ENCODE measurements at places on chromosomes 13 and 19.

GRCh38 chr13:40059540-40060232 is 404.2 kb downstream of the COG6 start:
- no peak for DNase-seq

GRCh38 chr19:47726467-47726866 is 13.2 kb downstream of the EHD2 start:
- DNase-seq, result no peak

GRCh38 chr13:77002590-77003190 is 10.8 kb downstream of the CLN5 start:
- no peak for DNase-seq

DNA sequence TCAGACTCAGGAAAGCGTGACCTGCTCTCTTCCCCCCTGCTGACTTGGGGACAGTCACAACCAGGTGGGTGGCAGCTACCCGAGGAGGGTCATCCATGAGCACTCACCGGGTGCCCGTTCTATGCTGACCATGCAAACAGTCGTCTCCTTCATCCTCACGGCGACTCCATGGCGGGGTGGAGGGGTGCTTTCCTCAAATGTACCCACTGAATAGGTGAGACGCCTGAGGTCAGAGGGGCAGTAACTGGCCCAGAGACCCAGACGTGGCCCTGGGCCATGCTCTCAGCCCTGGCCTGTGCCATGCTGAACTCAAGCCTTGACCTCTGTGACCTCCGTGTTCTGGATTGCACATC is 59.2 kb upstream of the TPM4 start:
- DNase-seq, result no peak

- no peak for DNase-seq
Measured at GRCh38 chr19:17001603-17002183, 24.9 kb downstream of the CPAMD8 start.

- no peak for DNase-seq
Measured at GRCh38 chr13:76965759-76966421, 17.6 kb downstream of the ACOD1 start.

- no peak for DNase-seq
Measured at GRCh38 chr13:61144301-61144700, 271.3 kb downstream of the PCDH20 start.

DNA sequence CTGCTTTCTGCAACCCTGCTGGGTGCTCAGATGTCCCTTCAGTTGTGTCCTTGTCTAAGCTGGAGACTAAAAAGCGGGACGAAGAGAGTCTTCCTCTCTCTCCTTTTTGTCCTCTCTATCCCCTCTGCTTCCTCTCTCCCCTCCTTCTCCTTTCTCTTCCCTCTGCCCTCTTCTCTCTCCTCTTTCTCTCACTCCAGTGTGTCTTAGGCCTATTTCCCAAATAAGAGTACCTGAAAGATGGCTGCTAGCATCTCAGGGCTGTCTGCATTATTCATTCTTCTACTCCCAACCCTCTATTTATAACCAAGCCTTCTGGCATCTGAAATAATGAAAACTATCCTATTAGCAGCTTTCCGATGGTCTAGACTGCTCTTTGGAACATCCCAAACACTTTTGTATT is 729.8 kb downstream of the UQCRFS1 start:
- DNase-seq, result no peak

DNA sequence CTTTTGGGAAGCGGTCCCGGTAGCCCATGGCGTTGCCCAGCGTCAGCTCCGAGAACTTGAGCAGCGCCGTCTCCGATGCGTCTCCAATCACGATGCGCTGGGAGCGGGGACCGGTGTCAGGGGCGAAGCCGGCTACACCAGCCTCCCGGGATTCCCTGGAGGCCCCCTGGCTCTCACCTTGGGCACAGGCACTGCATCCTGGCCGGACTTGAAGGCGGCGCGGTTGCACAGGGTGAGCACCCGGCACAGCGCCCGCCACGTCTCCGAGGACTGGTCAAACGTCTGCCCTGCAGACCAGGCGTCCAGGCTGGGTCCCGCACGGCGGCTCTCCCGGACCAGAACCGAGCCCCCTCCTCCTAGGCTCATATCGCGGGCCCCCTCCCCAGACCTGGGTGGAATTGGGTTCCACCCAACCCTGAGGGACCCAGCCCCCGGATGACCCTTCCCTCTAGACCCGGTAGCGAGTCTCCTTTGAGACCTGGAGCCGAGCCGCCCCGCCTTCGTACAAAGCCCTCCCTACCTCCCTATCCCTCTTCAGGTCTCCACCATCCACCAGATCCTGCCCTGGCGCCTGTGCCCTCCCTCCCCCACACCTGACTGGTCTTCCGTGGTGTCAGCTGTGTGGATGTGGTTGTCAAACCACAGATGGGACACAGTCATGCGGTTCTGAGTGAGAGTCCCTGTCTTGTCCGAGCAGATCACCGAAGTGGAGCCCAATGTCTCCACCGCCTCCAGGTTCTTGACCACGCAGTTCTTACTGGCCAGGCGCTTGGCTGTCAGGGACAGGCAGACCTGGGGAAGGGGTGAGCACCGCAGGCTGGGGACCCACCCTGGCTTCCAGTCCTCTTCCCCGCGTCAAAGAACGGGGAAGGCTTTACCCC is 4.8 kb downstream of the ATP4A start:
- no peak for DNase-seq

DNA sequence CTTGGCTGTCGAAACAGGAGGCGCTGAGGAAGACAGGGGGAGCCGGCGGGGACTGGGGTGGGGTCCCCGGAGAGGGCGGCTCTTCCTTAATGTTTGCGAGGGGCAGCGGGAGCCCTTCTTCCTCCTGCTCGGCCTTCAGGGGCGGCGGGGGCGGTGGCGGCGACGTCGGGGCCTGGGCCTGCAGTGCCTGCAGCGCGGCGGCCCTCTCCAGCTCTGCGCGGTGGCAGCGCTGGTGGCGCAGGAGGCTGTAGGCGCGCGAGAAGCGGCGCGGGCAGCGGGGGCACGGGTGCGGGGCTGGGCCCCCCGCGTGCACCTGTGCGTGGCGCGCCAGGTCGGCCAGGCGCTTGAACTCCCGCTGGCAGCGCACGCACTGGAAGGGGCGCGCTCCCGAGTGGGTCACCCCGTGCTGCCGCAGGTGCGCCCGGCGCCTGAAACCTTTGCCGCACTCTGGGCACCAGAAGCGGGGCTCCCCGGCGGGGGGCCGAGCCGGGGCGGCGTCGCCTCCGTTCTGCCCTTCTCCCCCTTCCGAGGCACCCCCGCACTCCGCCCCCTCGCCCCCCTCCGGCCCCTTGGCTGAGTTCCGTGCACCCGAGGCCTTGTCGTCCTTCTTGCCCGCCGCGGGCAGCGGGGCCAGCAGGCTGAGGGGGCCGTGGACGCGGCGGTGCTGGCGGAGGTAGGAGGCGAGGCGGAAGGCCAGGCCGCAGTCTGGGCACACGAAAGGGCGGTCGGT is 2.5 kb downstream of the ZNF579 start:
- DNase-seq, result no peak

DNA sequence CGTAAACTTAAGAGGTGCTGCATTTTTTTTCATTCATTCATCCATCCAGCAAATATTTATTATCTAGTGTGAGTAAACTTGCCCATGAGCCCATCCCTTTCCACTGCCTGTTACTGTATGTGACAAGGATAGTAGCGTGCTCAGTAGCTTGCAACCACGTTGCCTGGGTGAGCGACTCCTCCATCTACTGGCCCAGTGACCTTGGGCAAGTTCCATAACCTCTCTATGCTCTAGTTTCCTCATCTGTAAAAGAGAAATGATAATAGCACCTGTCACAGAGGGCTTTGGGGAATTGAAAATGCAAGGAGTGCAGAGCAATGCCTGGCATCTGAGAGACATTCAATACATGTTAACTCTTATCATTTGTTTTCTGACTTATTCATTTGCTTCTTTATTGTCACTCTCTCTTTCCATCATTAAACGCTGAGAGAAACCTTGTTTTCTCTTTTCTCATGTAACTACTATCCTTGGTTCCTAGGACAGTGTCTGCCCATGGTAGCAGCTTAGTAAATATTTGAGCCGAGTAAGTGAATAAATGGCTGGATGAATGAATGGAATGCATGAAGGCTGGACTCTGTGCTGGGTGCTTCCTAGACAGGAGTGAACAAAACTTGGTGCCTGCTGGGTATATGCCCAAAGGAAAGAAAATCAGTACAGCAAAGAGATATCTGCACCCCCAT is 19.9 kb downstream of the LRCH1 start:
- DNase-seq, result no peak

DNA sequence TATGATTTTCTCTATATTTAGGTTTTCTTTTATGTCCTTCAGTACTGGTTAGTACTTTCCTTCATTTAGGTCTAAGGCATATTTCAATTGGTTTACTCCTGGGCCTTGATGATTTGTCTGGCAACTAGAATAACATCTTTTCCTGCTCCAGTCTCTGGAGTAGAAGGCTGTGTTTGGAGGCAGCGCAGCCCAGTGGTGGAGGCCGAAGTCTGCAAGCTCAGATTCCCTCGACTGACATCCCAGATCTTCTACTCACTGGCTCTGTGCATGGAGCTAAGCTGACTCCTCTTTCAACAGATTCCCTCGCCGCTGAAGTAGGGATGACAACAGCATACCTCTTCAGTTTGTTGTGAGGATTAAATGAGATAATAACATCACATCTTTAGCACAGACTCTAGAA is 141.0 kb downstream of the RAP2A start:
- DNase-seq, result no peak

- no peak for DNase-seq
Measured at GRCh38 chr19:2711172-2711874, 8.8 kb upstream of the GNG7 start.

- no peak for DNase-seq
Measured at GRCh38 chr19:46571495-46571894, 29.6 kb upstream of the CALM3 start.

DNA sequence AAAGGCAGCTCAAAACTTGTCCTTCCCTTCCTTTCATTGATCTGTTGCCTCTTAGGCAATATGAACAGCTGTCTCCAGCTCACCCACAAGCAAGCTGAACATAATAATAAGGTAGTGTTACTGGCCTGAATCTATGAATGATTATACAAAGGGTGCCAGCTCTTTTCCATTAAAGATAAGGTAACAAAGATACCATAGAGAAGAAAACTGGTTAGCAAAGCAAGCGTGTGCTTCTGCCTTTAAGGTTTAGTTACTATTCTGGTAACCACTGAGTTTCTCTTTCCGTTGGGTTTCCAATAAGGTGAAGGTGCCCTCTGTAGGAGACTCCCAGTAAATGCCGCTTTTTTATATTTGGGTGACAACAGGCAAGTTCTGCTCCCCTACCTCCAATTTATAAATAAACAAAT is 12.1 kb upstream of the DACH1 start:
- DNase-seq, result no peak

GRCh38 chr13:48739386-48739964 is 85.7 kb downstream of the CYSLTR2 start:
- no peak for DNase-seq

- DNase-seq, result no peak
Measured at GRCh38 chr19:1728816-1729567, 24.3 kb upstream of the ONECUT3 start.

DNA sequence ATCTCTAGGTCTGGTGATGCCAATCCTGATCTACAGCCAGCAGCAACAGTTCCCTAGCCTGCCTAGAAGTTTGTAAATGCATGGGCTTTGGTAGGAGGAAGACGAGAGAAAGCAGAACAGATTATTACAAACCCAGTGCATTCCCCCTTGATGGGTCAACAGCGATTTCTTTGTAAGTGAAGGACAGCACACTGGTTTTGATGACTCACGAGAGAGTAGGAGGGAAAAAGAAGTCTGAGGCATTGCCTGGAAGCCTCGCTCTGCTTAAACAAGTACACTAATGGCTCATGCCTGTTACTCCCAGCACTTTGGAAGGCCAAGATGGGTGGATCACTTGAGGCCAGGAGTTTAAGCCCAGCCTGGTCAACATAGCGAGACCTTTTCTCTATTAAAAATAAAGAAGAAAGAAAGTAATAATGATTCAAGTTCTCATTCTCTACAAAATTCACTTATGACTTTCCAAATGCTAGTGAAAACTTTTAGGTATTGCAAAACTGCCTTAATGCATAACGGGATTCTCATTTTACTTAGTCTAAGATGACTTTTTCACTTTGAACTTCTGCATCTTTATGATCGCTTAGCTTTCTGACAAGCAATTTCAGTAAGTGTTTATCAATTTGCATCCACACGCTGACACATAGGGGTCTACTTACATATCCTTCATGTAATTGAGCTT is 47.7 kb upstream of the USPL1 start:
- DNase-seq, result no peak

DNA sequence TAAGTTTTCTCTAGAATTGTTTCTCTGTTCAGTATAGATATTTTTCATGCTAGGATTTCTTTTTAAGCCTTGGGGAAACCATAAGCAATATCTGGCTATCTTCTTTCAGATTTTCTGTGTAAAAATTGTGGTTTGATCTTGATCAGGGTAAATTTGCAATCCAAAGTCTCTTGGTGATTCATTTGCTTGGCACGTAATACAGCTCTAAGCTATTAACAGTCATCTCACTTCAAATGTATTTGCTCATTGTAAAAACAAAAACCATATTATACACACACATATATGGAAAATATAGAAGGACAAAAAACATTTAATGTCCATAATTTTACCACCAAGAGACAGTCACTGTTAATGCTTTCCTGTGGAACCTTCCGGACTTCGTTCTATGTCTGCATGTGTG is 191.0 kb downstream of the SHISA2 start:
- DNase-seq, result no peak

DNA sequence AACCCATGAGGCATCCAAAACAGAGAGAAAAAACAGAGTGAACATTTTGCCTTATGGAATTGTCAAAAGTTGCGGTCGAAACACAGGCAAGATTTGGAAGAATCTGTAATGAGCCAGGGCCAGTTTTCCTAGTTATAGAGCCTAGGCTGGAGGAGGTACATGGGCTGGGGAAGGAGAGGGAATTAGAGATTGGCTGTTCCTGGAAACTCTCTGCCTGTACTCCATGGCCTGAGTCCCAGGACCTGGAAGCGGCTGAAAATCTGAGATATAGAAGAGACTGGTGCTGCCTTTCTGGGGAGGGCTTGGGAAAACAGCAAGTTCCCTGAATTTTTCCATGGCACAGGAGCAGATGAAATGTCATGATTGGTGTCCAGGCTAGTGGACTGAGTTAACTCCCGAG is 122.8 kb upstream of the KLF12 start:
- DNase-seq, result no peak

GRCh38 chr13:39676315-39676876 is 20.9 kb downstream of the COG6 start:
- DNase-seq, result no peak

DNA sequence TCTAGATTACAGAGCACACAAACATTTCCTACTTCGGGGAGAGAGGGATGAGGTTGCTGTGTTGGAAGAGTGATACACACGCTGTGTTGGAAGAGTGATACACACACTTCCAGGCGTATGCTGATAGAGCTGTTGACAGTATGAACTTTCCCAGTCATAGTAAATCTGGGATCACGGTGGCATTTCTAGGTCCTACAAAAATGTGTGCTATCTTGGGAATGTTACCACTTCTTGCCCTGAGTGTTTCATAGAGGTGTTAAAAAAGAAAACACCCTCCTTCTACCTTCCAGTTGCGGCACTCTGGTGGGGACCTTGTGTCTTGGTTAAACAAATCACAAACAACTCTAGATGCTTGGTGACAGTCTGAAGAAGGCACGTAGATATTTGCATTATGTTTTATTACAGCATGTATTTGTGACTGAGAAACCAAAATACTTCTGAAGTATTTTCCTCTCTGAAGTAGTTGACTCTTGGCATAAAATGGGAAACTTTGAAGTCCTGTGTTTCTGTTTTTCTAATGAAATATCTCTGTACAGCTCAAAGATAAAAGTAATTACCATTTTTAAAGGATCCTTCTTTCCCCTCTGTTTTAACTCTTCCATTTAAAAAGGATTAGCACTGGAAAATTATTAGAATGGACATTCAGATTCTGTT is 52.5 kb downstream of the ARHGAP35 start:
- DNase-seq, result no peak
